NCI-H446 (cell line): ENCODE measurements at places on chromosomes 7 and 10.

DNA sequence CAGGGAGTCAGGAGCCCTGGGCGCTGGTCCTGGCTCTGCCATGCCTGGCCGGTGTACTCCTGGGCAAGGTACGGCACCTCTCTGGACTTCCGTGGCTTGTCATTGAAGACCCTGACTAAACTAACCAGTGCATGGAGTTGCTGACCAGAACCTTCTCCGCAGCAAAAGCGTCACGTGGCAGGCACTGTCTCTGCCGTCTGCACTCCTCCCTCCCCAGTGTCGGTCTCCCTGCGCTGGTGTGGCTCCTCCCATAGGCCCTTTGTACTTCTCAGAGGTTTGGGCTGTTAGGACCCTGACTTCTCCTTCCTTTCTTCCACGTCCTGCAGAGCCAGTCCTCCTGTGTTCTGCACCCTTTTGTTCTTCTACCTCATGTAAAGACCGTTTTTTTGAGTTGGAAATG is 100.6 kb upstream of the CREB5 start:
- DNase-seq, result no peak

DNA sequence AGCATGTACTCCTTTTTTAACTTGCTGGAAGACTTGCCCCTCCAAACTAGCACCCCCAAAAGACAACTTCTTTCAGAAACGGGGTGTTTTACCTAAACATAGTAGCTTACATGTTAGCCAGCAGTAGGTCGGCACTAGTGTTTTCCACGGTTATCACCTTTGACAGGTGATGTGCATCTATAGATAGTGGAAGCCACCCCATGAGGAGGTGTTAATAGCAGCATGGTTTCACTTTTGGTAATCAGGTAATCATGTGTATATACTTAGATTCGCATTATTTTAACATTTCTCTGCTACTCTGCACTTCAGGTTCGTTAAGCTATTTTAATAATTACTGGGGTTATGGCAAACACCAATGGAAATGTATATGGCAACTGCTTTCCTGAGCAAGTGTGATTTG is 17.6 kb downstream of the SRI start:
- DNase-seq, result no peak

DNA sequence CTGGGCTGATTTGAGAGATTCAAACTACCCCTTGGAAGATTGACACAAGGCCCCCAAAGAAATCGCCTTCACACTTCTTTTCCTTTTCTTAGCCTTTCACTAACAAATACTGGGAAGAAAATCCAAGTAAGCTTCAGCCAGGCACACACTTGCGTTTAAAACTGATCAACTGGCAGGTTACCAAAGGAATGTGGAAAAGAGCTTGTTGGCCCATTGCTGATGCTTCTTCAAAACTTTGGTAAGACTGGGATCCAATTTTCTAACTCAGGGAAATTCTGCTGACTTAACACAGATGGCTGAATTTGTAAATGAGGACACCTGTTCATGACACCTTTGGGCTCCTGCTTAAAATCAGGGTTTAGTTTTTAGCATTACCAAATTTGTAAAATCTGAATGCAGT is 464.5 kb upstream of the GALNT17 start:
- no peak for DNase-seq

DNA sequence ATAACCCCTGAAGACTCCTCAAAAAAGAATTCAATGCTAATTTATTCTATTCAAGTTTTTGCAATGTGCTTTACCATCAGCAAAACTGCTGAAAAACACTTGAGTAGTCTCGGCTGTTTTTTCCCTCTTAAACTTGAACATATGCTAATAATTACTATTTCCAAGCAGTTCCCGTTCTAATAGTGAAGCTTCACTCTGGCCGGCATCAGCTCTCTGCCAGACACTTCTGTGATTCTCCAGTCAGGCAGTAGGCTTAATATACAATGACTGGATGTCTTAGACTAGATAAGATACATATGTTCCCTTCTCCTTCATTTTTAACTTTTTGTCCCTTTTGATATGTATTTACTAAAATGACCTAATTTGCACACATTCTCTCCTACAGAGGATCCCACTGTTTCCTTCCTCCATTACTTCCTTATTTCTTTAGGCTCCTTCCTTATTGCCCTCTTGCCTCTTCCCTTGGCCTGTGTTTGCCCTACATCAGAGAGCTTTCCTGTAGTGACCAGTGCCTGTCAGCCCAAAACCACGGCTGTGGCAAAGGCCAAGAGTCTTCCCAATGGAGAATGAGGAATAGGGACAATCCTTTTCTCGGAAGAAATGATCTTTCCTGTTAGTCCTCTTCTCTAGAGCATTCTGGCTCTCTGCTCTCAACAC is 23.5 kb downstream of the HEPACAM2 start:
- no peak for DNase-seq

- DNase-seq, result no peak
These were observed 2.7 kb downstream of the PROSER2 start for GRCh38 chr10:11825796-11826414.

DNA sequence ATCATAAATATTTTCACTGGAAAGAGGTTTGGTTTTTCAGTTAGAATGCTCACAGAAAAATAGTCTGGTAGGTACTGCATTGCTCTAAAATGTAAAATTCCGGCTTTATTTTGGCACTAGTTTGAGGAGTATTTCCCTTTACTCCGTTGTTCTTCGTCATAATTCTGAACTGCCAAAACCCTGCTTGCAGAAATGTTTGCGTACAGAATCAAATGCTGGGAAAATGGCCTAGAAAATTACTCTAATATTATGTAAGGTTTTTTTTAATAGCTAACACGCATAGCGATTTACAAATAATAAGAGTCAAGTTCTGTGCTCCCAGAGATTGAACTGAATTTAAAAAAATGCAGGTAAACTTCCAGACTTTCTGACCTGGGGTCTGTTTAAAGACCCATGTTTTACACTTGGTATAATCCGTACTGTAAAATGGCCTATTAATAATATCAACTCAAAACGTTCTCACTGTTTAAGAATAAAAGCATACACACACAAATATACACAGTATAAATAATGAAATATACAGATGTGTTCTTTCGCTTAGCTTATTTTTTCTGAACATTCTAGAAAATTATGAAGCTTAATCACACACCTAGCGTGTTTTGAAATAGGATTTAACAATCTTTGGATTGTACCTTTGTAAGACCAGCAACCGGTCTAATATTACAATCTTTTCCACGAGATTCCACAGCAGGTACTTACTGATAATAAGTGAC is 23.5 kb upstream of the ANLN start:
- no peak for DNase-seq

DNA sequence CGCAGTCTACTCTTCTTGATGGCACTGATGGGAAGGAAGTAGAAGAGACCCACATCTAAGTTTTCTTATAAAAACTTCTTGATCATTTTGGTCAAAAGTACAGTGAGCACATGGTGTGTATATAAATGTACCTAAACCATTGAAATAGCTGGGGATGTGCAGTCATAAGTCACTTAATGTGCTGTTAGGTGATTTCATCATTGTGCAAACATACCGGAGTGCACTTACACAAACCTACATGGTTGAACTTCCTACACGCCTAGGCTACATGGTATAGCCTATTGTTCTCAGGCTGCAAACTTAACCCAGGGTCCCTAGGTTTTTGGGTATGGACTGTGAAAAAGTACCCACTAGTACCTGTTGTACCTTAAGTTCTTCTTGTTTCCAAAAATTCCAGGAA is 123.3 kb upstream of the ZNF438 start:
- no peak for DNase-seq

- peak; percentile 53 for DNase-seq
These were observed 22.7 kb downstream of the AP5Z1 start for GRCh38 chr7:4797858-4798705.

- no peak for DNase-seq
These were observed 174.2 kb downstream of the KMT2E start for GRCh38 chr7:105188201-105188600.

DNA sequence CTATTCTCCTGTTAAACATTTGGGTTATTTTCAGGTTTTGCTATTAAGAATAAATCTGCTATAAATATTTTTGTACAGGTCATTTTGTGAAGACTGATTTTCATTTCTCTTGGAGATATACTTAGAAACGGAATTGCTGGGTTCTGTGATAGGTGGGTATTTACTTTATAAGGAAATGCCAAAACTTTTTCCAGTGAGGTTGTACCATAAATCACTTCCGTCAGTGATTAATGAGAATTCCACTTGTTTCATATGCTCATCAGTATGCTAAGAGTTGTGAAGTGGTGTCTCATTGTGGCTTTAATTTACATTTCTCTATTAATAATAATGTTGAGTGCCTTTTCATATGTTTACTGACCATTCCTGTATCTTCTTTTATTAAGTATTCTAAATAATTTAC is 84.0 kb upstream of the KLF14 start:
- DNase-seq, result no peak

DNA sequence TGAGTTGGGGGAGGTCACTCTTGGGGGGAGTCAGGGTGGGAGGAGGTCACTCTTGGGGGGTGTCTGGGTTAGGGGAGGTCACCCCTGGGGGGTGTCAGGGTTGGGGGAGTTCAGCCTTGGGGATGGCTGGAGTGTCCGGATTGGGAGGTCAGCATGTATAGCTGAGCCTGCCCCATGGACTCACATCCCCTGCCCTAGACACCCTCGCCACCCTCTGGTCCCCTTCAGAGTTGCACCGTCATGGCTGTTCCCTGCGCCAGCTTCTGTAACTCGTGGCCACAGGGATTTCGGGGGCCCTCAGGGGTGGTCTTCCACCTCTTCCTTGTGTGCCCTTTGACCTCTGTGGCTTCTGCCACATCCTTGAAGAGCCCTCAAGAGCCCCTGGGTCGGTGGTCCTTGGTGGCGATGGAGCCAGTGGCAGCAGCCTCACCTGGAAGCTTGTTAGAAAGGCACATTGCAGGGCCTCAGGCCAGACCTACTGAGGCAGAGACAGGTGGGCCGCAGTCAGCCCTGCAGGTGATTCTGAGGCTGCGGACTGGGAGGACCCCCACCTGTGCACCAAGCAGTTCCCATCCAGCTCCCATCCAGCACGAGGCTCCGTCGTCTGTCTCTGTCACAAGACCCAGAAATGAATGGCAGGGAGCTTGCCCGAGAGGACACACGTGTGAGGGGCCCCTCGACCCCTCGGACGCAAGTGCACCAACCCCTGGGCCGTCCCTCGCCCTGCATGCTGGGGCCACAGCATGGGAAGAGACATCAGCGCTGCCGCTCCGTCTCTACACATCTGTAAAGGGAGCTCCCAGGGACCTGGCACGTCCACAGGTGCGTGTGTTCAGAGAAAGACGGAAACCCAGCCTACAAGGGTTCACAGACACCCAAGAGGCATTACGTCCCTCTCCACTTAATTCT is 44.7 kb upstream of the SUN1 start:
- no peak for DNase-seq

DNA sequence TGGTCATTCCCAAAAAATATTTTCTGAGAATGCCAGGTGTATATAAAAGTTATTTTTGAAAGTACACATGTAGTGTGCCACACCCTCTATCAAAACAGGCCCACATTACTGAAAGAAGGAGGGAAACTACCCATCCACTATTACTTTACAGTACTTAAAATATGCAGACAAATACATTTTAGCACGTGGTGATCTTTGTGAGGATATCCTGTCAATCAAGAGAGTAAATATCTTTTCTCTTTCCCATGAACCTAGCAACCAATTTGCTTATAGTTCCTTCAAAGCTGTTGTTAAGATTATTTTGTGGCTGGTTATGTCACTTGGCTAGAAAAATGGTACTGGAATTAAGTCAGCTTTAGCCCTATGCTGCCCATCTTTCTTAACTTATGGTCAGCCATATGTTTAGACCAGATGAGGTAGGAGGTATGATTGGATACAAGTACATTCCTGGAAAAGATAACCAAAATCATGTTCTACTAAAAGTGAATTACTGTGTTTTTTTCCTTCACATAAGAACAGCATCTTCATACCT is 70.1 kb downstream of the AUTS2 start:
- no peak for DNase-seq
